Ureter (tissue), 1 donor: ENCODE measurements at places on chromosomes 12 and 14. TPM values are rescaled to one million over a fixed set of nuclear protein-coding genes. Genes with fewer than 3 reads are reported as not detected.
A peak's percentile ranks its signal among the peaks of the same experiment; 100 is the strongest.

DNA sequence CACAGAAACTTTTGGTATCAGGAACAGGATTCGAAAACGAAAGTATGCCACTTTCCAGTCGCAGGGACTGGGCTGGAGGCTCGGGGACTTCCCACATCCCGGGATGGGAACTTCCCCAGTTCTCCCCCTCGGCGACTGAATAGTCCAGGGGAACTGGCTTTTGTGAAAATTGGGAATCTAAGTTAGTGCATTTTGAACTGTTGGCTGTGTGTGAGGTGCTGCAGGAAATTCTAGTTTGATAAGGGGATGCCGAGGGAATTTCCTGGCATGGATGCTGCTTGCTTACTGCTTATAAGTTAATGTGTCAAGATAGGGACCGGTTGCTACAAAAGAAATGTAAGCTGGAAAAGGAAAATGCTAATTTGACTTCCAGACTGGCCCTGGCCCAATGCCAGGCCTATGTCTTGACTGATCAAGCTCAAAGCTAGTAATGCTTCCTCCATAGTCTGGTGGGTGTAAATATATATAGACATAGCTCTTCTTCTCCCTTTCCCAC, 73.4 kb upstream of the EIF5 start:
- DNase-seq = peak; percentile 54

The OLR1 gene
- 3.4 TPM for total RNA-seq

DNA sequence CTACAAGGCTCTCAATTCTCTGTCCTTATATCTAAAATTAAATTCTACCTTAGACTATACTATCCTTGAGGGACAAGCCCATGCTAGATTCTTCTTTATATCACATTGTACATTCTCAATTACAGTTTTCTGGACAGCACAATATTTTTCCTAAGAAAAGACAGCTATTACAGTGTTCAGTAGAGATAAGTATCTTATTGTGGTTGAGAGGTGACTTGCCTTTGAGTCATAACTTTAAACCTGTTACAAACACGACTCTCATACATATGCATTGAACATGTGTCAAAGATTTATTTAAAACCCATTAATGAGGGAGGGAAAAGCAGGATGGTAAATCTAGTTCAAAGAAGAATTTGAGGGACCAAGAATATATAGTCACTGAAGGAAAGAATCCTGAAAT, 61.1 kb downstream of the TPH2 start:
- no peak for DNase-seq

The FGD6 gene
- 14.9 TPM for total RNA-seq

DNA sequence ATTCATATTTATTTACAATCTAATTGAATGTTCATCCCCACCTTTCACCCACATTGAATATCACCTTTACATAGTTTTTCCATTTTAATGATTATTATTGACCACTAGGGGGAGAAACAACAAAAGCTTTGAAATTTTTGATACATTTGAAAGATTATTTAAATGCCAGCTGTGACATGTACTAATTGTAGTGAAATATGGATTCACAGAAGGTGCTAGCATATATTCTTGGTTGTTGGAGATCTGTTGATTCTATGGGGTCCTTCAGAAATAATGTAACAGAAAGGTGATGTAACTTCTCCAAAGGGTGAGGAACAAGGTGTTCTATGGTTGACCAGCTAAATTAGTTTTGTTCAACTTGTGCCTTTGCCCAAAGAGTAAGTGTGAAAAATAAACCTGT, 22.4 kb upstream of the GPR33 start:
- DNase-seq = no peak
